Hematopoietic multipotent progenitor cell treated with erythropoietin and hydrocortisone succinate and interleukin-3 and kit ligand, for 6 days (in vitro differentiated cells): ENCODE measurements at places on chromosomes 5 and 9.

DNA sequence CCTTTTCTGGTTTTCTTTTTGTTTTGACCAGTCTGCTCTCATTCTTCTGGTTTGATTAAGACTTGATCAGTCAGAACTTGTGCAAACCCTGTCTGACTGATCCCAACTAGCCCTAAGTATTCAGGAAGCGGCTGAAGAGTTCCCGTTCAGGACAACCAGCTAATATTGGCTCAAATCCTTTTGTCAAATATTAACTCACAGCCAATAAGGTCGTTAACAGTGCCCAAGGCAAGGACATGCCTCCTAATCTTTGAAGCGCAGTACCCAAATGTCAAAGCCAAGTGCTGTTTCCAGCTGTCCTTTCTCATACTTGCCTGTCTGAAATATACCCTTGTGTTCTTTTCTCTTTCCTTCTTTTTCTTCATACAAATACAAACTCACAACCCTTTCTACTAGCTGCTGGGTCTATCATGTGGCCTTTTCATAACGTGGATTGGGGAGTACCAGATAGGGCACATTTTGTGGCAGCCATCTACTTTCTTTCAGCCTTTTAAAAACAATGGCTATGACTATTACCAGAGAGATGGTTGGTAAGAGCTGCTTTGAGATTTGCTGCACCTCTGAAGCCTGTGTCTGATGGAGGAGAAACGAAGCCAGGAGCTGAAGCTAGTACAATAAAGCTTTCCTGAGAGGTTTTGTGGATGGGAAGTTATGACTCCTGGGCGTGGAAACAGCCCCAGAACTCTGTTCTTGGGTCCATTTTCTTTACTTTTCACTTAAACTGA, 266.4 kb upstream of the ZNF608 start:
- no peak for DNase-seq

GRCh38 chr9:22065431-22066200, 56.5 kb upstream of the CDKN2B start:
- DNase-seq, result no peak

DNA sequence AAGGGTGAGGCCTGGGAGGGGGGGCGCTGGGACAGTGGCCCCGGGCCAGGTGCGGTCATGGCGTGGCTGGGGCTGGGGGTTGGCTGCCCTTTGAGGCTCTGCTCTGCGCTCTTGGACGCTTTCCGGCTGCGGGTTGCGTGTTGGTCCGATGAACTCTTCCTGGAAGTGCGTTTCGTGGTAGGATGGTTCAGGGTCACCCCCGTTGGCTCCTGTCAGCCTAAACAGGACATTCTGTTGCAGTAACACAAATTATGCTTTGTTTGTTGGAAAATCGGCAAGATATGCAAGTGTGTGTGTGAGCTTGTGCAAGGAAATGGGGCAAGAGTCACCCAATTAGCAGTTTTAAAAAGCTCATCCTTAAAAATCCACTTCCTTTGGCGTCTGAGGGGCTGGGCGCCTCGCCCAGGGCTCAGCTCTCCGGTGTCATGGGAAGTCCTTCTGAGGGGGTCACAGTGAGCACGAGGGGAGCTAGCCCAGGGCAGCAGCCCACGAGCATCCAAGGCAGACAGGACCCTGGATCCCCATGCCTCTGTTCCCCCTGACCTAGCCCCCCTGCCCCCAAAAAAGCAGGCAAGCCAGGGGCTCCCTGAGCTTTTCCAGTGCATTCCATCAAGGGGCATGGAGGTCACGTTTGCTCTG, 22.2 kb upstream of the RNU6ATAC start:
- no peak for DNase-seq

DNA sequence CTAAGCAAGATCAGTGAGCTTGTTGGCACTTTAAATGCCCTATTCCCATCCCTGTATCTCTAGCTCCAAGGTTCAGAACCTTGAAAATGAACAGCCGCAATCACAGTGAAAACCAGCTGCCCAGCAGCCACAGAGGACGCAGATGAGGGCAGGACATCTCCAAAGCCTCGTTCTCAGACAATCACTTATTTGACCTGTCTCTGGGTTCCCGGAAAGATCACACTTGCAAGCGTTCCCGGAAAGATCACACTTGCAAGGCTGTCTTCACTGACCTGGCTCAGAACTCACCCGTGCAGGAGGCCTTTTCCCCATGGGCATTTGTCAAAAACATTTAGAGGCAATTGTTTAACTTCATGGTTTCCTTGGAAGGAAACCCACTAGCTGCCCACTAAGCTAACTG, 25.7 kb downstream of the IPPK start:
- DNase-seq, result no peak

DNA sequence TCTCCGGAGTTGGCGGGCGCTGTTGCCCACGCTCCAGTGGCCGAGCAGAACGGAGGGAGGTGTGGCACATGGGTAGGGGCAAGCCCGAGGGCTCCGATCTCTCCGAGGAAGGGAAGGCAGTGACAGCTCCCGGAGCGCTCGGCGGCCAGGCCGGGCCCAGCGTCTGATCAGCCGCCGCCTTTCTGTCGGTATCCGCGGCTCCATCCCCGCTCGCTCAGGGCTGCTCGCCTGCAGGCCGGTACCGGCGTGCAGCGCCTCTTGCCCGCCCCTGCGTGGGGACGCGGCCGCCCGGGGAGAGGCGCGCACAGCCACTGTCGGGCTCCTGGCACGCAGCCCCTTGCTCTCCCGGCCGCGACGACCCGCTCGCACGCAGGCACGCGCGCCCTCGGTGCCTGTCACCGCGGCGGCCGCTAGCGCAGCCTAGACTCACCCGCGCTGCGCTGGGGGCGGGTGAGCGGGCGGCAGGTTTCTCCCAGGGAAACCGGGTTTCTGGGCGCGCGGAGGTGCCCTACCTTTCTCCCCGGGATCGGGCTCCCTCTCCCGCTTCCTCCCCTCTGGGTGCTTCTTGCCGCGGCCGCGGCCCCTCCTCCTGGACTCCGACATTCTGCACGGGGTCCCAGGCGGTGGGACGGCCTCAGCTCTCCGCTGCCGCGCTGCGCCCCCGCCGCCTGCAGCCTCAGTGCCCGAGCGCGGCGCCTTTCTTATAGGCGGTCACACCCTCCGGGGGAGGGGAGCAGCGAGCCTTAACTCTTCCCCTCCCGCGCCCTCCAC, 108.4 kb downstream of the PSD2 start:
- peak; percentile 5 for DNase-seq

- no peak for DNase-seq
Observed at GRCh38 chr9:128121924-128122808, 5.4 kb downstream of the PTGES2 start.

DNA sequence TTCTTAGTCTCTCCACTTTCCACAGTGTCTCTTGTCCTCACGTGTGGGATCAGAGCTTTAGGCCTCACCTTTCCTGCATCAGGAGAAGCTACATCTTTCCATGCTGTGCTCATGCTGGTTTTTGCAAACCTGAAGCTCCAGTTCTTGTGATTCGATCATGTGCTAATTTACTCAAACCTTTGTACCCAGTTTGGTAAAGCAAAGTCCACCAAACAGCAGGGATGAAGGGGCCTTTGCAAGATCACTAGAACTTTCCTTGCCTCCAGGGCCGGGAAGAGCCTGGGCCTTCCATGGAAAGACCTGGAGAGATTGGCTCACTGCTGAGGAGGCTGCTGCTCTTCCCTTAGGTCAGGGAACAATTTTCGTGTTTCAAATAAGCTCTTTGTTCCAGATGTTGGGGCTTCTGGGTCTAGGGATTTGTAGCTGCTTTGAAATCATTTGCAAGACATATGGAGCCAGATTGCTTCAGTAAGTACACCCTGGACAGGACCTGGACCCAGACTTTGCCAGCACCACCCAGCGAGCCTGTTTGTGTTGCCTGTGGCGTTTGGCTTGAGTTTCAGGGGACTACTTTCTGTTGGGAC, 18.7 kb upstream of the SPATA31E1 start:
- no peak for DNase-seq

- no peak for DNase-seq
Observed at GRCh38 chr9:128056086-128056485, 11.0 kb downstream of the NAIF1 start.

DNA sequence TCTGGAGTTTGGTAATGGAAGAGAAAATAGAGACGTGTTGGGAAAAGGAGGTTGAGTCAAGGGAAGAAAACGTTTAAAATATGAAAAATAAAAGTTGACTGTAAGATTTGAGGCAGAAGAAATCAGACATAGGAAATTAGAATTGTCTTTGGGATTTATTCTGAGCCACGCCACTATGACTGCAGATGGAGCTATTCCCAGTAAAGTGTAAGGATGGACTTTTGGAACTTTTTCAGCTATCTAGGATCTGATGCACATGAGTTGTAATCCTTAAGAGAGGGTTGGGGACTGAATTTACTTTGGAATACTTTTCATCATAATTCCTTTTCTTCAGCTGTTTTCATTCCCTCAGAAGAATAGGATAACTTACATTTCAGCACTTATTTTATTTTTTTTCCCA, 336.7 kb downstream of the FAM170A start:
- no peak for DNase-seq

DNA sequence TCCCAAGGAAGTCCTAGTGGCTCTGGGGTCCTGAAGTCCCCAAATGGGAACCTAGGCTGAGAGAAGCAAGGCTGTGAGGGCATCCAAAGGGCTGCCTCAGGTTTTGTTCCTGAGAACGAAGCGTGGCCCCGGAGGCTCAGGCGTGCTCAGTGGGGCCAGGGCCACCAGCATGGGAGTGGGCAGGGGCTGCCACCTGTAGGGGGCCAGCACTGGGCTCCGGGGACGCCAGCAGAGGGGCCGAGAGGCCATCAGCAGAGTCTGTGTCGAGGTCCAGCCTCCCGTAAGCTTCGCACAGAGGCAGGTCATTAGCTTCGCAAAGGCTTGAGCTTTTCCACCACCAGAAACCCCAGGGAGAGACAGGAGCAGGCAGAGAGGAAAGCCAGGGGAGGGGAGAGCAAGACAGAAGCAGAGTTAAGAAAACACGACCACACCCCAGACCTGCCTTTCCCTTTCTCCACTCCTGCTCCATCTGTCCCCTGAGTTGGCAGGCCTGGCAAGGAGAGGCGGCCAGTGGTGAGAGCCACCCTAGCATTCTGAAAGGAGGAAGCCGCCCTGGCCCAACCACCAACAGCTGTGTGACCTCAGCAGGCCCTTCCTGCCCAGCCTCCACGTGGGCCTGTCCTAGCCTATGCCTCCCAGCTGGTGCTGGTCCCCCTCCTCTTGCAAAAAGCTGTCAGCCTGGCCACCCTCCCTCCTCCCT, 5.5 kb upstream of the SURF6 start:
- peak; percentile 79 for DNase-seq

DNA sequence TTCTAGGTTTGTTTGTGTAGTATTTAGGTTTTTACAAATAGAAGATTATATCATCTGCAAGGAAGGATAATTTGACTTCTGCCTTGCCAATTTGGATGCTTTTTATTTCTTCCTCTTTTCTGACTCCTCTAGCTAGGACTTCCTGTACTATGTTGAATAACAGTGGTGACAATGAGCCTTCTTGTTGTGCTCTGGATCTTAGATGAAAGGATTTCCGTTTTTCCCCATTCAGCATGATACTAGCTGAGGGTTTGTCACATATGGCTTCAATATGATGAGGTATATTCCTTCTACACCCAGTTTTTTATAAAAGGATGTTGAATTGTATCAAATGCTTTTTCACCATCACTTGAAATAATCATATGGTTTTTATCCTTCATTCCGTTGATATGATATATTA, 101.4 kb downstream of the FBXO4 start:
- DNase-seq, result no peak

- no peak for DNase-seq
Observed at GRCh38 chr5:122144236-122144635, 14.9 kb downstream of the ZNF474 start.

DNA sequence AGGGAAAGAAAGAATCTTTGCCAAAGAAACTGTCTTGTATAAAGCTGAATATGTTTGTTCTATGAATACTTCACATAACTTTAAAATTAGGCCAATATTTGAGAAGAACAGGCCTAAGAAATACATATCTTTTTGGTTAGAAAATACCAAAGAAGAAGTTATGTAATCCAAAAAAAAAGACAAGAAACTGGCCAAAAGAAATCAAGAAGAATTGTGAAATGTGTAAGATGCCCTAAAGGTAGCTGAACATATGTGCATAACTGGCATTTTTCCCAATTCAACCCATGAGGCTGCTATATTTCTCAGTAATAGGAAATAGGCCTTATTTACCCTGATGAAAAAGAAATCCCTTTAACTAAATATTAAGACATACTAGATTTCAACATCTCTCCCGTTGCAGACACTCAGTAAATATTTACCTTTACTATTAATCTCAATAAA, 290.0 kb downstream of the CETN3 start:
- no peak for DNase-seq

- no peak for DNase-seq
Observed at GRCh38 chr9:135081264-135081660, 6.2 kb upstream of the OLFM1 start.

DNA sequence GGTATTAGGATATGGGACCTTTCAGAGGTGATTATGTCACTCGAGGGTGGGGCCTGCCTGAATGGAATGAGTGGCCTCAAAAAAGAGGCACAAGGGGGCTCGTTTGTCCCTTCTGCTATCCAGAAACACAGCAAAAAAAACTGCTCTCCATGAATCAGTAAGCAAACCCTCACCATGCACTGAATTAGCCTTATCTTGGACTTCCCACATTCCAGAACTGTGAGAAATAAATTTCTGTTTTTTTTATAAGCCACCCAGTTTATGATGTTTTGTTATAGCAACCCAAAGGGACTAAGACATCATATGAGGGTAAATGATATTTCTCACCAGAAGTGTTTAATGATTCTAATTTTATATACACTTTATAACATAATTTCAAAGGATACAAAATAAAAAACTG, 476.6 kb upstream of the EDIL3 start:
- no peak for DNase-seq

GRCh38 chr5:2886531-2886930, 135.1 kb upstream of the IRX2 start:
- DNase-seq, result no peak

DNA sequence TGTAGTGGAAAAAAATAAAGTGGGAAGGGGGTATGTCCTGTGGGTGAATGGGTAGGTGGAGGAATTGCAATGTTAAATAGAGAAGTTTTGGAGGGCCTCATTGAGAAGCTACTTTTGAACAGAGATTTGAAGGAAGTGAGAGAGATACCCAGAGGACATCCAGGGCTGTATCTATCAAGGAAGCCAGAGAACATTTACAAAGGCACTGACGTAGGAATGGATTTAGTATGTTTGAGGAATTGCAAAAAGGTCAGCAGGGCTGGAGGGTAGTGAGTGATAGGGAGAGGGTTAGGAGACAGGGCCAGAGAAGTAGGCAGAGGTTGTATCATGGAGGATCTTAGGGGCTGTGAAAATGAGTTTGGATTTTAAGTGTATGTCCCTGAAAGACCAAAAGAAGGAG, 13.9 kb downstream of the PTTG1 start:
- no peak for DNase-seq

- DNase-seq, result no peak
Observed at GRCh38 chr9:30075451-30076199, 2308.8 kb upstream of the ACO1 start.

GRCh38 chr5:127957183-127957582, 126.4 kb upstream of the SLC12A2 start:
- DNase-seq, result no peak

GRCh38 chr5:173729079-173729765, 112.8 kb upstream of the BOD1 start:
- no peak for DNase-seq

GRCh38 chr5:118968925-118969375, 19.4 kb downstream of the DTWD2 start:
- no peak for DNase-seq

GRCh38 chr9:129321286-129322021, 143.4 kb upstream of the IER5L start:
- DNase-seq, result no peak

GRCh38 chr5:33229216-33229615, 211.5 kb upstream of the TARS1 start:
- peak; percentile 16 for DNase-seq
